Stimulated activated CD4-positive, alpha-beta T cell treated with anti-CD3 and anti-CD28 coated beads, Interleukin-12 subunit alpha, Interleukin-12 subunit beta, amount 100 ng/mL, for 48 hours (primary cell): ENCODE measurements at places on chromosomes 7 and 10.

- DNase-seq, result no peak
Measured at GRCh38 chr10:28355376-28355775, 52.5 kb upstream of the MPP7 start.

DNA sequence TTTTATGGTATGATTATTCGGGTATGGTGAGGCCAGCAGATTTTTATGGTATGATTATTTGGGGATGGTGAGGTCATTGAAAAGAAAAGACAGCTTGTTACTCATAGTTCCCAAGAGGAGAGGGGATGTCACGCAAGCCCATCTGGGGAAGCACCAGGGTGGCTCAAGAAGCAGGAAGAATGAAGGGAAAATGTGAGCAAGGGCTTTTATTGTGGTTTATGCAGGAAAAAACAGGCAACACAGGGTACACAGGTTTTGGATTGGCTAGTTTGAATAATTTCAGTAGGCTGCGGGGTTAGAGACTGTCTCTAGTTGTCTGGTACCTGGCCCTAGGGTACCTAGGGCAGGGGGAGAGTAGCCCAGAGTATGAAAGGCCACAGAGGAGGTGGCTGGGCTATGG, 26.8 kb upstream of the DGKI start:
- peak; percentile 41 for DNase-seq

DNA sequence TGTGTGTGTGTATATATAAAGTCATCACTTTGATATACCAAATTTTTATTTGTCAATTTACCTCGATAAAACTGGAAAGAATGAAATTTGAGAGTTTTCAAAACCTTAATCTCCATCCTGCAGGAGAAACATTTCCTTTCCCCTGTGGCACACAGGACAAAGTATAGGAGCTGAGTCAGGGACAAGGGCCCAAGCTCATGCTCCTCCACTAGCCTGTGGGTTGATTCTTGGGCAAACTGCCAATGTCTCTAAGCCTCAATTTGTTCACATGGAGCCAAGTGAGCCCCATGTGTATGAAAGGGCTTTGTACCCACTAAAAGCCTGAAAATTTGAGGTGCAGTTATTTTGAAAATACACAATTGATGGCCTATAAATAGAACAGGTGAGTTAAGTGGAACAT, 60.3 kb upstream of the IL6 start:
- no peak for DNase-seq

GRCh38 chr7:28823582-28823981, 134.5 kb downstream of the TRIL start:
- no peak for DNase-seq

- no peak for DNase-seq
Measured at GRCh38 chr7:30074422-30075030, 46.3 kb downstream of the PLEKHA8 start.

- DNase-seq, result no peak
Measured at GRCh38 chr7:40341836-40342235, 207.0 kb downstream of the SUGCT start.

GRCh38 chr7:130910949-130911944, 177.2 kb upstream of the KLF14 start:
- DNase-seq, result no peak

GRCh38 chr7:73541722-73542121, 15.8 kb downstream of the BCL7B start:
- no peak for DNase-seq

DNA sequence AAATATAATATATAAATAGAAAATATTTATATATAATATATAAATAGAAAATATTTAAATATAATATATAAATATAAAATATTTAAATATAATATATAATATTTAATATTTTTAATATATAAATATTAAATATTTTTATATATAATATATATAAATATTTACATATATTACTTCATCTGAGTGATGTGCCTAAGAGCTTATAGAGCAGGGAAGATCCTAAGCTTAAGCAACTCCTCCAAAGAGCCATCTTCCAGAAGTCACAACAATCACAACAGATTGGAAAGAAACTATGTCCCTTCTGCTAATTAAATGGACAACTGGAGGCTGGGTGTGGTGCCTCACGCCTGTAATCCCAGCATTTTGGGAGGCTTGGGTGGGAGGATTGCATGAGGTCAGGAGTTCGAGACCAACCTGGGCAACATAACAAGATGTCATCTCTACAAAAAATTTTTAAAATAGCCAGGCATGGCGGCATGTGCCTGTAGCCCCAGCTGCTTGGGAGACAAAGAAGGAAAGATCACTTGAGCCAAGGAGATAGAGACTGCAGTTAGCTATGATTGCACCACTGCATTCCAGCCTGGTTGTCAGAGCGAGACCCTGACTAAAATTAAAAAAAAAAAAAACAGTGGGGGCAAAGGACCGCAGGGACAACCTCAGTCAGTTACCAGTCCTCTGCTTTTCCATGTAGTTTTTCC, 198.7 kb downstream of the SKIDA1 start:
- DNase-seq, result no peak

DNA sequence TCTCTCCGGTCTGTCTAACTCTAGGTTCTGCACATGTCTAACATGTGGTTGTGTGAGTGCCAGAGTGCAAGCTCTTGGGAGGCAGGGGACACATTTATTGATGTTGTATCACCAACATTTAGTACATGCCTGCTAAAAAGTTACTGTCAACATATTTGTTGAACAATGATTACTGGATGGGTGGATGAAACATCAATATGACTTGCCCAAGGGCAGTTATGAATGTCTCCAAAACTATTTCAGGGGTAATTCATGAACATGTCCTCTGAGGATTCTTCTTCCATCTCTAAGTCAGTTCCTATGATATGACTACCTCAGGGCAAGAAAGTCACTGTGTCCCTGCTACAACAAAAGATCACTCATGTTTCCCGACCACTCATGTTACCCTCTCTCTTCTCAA, 91.3 kb upstream of the STEAP1B start:
- DNase-seq, result no peak

GRCh38 chr7:86775203-86775602, 131.5 kb downstream of the GRM3 start:
- DNase-seq, result no peak

GRCh38 chr10:111890046-111890445, 293.5 kb downstream of the GPAM start:
- DNase-seq, result no peak

DNA sequence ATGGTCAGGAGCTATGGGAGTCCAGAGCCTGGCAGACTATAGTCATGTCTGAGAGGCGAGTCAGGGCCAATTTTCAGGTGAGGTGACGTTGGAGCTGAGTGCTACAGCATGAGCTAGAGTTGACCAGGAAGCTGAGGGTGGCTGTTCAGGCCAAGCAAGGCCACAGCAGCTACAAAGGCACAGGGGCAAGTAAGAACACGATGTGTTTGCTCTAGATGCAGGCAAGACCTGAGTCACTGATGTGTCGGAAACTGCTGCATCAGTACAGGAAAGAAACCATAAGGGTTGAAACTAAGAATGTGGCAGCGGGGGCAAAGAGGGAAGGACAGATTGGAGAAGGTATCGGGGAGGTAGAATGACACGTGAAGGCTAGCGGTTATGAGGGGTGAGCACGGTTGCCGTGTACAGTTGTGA, 11.8 kb upstream of the RRP12 start:
- DNase-seq, result peak; percentile 71

DNA sequence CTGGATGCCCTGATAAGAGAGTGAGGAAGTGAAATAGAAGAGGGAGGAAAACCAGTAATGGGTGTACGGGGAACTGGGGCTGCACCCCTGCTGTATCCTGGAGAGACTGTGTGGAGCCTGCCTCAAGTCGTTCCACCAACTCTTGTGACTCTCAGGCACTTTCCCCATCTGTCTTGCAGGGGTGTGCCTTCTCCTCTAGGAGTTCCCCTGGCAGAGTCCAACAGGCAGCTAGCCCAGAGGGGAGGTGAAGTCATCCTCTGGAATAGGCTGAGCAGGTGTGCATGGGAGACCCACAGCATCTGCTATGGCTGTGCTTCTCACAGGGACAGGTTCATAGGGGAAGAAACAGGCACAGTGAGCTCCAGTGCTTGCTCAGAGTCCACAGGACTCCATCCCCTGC, 46.8 kb downstream of the WIPF3 start:
- DNase-seq, result no peak

DNA sequence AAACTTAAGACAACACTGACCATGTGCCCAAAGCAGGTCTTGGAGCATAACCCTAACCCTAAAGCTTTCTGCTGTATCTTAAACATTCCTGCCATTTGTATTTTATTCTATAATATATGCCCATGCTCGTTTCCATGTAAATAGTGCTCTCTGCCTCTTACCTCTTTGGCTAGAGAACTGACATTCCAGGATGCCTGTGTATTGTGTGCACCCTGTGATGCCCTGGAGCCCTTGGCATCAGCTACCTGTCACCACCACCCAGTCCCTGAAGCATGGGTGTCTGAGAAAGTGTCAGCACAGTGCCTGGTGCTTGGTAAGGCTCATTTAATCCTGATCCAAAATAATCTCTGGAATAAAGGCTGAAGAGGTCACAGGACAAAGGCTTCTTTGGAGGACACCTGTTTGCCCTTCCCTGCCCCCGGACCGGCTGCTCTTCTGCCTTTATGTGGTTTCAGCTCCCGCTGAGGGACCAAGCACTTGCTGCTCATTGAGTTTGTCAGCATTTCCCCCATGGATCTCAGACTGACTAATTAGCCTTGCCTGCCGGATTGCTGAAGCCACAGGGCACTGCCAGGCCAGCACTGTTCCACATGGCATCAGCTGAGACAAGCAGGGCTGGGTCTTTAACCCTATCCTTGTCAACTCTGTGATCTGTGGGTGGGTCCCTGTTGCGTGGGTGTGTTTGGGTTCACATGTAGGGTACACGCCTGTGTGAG, 139.1 kb upstream of the SORCS3 start:
- DNase-seq, result no peak
